ENCODE measurements at places on chromosomes 3 and 15. TPM values are rescaled to one million over a fixed set of nuclear protein-coding genes. Genes with fewer than 3 reads are reported as not detected.

GABRA5 gene
- total RNA-seq = not detected

LRRC31 gene
- total RNA-seq = not detected

SLC22A13 gene
- 0.68 TPM for total RNA-seq

ATP8B4 gene
- 1.3 TPM for total RNA-seq

PLA1A gene
- not detected for total RNA-seq

LIPH gene
- not detected for total RNA-seq

LSAMP gene
- not detected for total RNA-seq

SNURF gene
- 42.8 TPM for total RNA-seq

FANCD2OS gene
- total RNA-seq = not detected

GABRG3 gene
- total RNA-seq = not detected

SYNPR gene
- total RNA-seq = not detected

DLL4 gene
- total RNA-seq = not detected

SUSD5 gene
- not detected for total RNA-seq

GRAMD1C gene
- total RNA-seq = 1.4 TPM

Measured in T-cell (primary cell).